Stimulated activated CD4-positive, alpha-beta T cell treated with anti-CD3 and anti-CD28 coated beads, Interleukin-2, amount 100 ng/mL, for 4 hours (primary cell): ENCODE measurements at places on chromosomes 11 and 22.

DNA sequence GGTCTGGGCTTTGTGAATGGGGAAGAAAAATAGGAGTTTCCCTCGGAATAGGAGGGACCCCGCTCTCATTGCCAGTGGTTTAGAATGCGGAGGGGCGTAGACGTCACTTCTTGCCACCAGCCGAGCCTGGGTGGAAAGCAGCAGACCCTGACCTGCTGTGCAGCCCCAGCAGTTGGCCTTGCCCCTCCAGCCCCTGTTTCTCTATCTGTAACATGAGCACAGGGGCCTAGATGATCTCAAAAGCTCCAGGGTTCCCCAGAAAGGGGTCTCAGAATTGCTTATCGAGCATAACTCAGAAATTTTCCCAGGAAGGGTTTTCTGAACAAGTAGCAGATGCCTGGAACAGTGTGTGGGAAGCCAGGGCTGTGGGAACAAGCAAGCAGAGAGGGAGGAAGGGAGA is 43.9 kb downstream of the C11orf91 start:
- DNase-seq, result no peak

DNA sequence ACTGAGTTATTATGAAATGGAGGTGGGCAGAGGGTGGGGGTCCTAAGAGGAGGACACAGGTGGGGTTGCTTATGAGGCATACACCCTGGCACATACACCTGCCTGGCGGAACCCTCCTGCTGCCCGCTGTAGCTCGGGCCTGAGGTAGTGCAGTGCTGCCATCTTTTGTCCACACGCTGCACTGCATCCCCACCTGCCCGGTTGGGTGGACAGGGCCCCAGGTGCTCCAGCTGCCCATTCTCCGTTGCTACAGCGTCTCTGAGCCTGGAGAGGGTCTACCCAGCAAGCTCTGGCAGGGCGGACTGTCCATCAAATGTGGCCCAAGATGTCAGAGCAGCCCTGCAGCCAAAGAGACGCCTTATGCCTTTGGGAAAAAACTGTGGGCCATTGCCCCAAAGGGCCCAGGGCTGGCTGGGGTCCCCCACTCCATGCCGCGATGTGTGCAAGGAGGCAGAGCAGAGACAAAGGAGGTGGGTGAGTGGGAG is 131.2 kb downstream of the BUD13 start:
- no peak for DNase-seq

GRCh38 chr22:49299821-49300231 is 527.8 kb downstream of the BRD1 start:
- no peak for DNase-seq

- DNase-seq, result peak; percentile 33
Observed at GRCh38 chr11:14764579-14765527, 121.2 kb downstream of the PDE3B start.

DNA sequence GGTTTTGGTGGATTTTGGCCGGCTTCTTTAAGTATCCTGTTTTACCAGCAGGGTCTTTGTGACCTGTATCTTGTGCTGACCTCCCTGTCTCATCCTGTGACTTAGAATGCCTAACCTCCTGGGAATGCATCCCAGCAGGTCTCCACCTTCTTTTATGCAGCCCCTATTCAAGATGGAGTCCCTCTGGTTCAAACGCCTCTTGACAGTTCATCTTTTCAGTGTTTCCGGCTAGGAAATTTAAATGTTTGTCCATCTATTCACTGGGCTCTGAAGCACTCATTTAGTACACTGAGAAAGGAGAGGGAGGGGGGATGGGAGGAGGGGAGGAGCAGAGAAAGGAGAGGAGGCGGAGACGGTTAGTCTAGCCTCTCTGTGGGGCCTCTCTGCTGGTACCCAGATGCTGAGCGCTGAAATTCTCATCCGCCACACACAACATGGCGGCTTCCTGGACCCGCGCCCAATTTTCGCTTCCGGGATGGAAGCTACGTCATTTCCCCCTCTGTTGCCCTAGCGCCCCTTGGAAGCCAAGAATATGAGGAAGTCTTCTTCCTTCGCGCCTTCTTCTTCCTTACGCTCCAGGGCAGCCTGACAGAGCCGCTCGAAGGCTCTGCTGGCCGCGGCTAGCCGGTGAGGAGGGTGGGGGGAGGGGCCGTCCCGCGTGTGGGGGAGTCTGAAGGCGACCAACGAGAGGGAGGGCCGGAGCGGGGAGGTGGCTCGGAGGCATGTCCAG is 69.0 kb upstream of the SYT13 start:
- peak; percentile 80 for DNase-seq

DNA sequence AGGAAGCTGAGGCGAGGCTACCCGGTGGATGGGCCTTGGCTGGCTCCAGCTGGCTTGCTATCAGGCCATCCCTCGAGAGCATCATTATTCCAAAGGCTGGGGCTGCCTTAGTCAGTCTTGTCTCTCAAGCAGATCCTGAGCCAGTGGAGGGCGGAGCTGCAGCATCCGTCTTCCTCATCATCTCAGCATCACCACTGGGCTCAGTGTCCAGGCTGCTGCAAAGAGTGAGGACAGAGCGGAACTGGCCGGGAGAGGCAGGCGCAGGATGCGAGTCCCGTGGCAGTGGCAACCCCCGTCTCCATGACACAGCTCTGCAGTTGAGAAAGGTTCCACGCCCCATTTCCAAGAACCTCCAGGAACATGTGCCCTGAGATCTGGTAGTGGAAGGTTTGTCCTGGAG is 4.4 kb downstream of the TP53I11 start:
- DNase-seq, result no peak

DNA sequence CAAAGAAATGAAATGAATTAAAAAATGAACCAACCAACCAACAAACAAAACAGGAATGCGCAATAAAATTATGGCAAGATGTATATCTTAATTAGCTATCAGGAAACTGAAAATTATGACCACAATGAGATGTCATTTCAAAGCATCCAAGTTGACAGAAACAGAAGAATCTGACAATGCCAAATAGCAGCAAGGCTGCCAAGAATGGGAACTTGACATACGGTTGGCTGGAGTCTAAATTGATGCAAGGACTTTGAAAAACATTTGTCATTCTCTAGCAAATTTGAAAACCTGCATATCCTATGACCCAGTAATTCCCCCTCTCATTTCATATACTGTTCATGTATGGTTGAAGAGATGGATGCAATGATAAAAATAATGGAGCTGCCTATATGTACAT is 1262.6 kb downstream of the TBC1D22A start:
- DNase-seq, result no peak

DNA sequence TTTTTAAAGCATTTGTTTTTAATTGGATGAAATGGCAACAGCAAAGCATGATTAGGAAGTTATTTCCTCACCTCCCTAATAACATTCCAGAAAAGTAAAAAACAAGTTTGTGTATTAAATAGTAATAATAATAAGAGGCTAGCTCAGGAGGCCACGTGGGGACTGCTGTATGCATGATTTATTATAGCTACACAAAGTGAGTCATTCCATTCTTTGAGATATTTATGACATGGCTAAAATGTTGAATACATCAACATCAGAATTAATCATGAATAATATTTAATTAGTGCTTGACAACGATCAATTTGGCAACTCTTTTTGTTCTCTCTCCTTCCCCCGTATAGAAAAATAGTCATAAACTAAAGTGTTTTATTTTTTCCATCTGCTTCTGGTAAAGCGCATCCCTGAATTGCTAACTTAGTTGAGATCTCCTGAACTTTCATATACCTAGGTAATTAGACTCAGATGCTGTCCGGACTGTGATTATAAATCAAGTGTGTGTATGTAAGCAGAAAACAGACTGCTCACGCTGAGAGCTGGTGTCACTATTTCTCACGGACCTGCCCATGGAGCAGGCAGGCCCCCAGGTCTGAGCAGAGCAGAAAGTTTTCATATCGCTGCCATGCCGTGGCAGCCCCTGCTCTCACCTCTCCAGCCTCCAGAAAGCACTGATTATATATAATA is 125.7 kb downstream of the WT1 start:
- no peak for DNase-seq

DNA sequence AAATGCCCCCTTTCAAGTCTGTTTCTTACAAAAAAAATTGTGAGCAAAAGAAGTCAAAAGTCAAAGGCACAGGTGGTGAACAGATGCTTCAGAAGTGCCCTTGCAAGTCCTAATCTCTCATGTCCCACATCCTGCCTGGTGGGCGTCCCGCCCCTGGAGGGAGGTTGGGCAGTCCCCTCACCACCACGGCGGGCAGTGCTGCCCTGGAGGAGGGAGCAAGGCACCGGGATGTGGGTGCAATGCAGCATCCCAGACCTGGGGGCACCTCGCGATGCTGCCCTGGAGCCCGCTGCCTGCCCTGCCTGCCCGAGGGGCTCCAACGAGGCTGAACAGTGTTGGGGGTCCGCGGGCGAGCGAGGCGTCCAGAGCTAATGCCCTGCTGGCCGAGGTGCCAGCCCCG is 15.9 kb downstream of the MRGPRG start:
- DNase-seq, result no peak

DNA sequence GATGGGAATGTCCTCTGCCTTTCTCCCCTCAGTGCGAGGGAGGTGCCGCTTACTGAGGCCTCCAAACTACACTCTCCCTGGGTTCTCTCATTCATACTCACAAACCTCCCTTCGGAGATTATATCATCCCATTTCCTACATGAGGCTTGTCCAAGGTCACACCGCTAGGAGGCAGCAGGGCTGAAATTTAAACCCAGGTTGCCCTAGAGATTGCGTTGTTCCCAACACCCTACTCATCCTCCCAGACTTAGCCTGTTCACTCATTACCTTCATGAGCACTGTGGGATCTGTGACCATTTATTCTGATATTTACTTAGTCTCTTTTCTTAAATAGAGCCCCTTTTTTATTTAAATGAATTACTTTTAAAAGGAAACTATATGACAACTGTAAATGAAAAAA is 31.1 kb downstream of the SDHAF2 start:
- DNase-seq, result no peak

DNA sequence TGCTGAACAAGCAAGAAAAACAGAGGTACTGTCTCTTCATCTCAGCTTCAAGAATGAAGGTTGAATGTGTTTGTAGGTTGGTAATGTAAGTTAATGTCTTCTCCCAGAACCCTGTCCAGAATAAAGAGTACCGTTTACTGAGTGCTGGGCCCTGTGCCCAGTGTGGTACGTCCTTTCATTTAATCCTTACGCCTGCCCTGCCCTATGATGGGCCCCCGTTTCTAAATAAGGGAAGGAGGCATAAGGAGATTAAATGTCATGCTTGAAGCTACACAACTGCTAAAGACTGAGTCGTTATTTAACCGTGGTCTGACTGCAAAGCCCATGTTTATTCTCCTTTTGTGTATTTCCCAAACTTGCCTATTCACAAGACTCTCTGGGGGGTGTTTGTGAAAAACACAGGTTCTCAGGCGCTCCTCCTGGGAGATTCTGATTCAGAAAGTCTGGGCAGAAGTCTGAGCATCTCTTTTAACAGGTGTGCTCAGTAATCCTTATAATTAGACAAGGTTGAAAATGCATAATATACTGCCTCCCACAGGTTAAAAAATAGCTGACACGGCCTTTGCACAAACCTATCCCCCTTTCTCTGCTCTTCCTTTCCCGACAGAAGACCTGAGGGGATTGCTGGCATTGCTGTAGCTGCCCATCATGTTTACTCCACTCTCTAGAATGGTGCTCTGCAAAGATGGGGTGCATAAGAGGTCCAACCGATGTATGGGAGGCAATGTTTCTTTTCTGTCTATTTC is 56.3 kb upstream of the ZBTB44 start:
- no peak for DNase-seq

DNA sequence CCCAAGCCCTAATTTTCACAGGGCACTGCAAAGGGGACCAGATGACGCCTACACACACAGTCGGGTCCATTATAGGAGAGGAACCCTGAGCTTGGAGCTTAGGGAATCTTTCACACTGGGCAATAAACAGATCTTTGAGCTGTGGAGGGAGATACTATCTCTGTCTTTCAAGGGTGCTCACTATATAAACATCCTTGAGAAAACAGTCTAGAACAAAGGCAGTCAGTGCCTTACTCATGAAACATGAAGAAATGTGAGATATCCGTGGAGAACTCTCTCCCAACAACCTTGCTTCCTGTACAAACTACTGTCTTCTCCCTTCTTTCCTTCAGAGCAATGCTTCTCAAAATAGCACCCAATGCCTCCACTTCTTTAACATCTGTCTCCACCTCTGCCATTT is 109.0 kb upstream of the APOA1 start:
- DNase-seq, result no peak

DNA sequence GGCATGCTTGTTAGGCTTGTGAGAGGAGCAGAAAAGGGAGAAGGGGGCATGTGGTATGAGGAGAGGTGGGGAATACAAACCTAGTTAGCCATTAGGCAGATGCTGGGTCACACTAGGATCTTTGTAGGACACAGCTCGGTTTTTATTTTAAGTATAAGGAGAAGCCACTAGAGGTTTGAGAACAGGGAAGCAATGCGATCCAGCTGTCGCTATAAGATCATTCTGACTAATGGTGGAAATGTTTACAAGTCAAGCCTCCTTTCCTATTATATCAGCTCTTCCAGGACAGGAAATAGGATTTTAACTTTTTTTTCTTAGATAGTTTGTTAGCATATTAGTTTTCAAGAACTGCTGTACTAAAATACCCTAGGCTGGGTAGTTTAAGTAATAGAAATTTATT is 609.9 kb downstream of the INSC start:
- DNase-seq, result no peak

DNA sequence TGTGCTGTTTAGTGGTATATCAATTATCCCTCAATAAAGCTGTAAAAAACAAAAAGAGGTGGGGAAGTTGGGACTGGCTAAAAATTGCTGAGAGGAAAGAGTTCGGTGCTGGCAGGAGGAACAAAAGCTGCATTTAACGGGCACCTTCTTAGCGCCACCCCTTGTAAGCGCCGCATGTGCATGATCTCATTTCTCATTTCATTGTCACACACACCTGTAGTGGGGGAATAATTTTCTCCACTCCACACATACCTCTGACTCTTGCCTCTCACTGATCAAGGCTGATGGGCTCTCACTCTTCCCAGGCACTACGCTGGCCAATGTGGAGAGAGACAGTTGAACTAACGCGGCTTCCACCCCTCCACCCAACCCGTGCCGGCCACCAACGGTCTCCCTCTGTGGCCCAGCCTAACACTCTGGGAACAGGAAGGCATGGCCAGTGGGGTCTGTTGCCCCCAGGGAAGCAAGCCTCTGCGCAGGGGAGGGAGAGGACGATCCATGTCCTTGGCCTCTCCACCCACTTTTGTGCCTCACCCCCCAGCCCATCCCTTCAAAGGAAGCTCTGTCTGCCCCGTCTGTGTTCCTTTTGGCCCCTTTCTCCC is 186.7 kb upstream of the SYT13 start:
- no peak for DNase-seq

DNA sequence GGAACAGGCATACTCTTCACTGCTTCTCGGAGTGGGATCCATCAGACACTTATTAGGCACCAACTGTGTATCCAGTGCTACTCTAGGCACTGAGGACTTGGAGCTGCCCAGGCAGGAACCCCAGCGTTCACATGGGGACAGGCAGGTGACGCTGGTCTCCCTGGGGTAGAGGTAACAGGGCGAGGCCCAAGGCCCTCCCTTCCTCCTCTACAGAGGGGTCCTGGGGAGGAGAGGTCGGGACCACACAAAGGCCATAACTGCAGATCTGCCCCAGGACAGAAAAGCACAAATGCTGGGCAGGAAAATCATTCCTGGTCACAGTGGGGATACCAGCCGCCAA is 262.2 kb downstream of the BRD1 start:
- DNase-seq, result no peak

GRCh38 chr11:20203831-20204230 is 43.6 kb upstream of the DBX1 start:
- DNase-seq, result no peak

GRCh38 chr11:35042224-35042623 is 96.7 kb upstream of the CD44 start:
- no peak for DNase-seq

- no peak for DNase-seq
Observed at GRCh38 chr22:22074634-22075381, 92.2 kb upstream of the TOP3B start.
